ENCODE measurements at places on chromosomes 7 and 10.

DNA sequence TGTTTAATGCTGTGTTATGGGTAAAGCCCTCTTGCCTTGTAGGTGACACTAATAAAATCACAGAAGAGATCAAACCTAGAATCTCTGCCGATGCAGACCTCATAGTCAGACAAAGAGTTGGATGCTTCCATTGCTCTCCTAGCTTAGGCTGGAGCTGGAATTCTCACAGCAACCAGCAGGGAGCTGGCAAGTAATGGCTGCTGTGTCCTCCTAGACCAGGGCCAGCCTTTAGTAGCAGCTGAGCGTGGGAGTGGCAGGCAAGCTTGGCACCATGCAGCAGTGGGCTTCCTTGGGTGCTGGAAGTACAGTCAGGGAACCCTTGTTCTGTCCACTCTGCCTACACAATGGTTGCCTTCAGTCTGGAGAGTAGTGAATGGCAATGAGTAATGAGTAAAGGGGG is 598.3 kb upstream of the GALNT17 start:
- DNase-seq = no peak

- DNase-seq = no peak
These were observed 669.5 kb upstream of the GRM3 start for GRCh38 chr7:85974176-85974575.

- no peak for DNase-seq
These were observed 140.3 kb upstream of the TARP start for GRCh38 chr7:38413784-38414183.

DNA sequence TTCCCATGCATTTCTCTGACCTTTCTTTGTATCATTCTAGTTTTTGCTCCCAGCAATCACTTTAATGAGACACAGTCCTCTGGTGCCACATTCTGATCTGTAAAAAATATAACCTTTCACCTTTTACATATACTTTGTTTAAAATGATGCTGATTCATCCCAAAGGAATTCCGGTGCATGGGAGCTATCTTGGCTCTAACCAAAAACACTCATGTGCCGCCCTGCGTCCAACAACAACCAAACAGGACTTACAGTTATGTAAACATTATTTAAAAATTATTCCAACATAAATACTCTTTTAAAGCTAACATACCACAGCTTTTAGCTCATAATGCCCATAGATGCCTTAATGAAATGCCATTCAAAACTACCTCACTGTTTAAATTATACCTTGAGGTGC is 7.7 kb upstream of the OPALIN start:
- no peak for DNase-seq

GRCh38 chr7:55275291-55276200 is 89.6 kb upstream of the LANCL2 start:
- no peak for DNase-seq

DNA sequence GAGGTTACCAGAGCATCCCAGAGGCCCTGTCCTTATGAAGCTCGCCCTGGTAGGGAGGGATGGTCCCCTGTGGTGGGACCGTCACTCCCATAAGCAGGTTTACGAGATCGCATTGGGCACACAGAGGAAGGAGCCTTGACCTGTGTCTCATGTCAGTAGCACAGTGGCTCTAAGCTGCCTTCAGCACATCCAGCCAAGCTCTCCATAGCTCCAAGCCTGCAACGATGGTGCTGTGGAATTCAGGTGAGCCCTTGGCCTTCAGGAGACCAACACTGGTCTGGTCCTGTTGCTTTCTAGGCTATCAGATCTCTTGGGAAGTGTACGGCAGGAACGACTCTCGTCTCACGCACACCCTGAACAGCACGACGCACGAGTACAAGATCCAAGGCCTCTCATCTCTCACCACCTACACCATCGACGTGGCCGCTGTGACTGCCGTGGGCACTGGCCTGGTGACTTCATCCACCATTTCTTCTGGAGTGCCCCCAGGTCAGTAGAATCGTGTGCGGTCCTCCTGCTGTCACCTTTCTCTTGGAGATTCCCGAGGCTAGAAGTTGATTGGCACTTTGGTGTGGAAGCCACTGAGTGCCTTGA is 605.3 kb upstream of the FOXK1 start:
- DNase-seq = no peak

DNA sequence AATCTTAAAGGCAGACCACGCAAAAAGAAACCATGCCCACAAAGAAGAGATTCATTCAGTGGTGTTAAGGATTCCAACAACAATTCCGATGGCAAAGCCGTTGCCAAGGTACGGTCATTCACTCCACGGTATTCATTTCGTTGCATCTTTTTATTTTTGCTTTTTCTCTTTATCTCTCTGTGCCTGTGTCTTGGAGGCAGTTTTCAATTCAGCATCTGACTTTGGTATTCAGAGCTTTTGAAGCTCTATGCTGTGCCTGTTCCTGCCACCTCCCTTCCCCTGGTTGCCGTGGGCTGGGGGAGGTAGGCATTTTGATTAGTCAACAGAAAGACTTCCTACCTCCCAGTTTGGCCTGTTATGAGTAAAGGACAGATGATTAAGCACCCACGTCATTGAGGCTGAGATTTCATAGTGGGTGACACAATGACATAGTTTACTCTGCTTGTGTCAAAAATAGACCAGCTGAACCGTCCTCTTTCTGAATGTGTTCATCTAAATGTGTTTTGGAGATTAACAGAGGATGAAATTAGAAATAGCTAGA is 149.5 kb downstream of the ARID5B start:
- DNase-seq = peak; percentile 88

GRCh38 chr10:86674912-86675311 is 6.6 kb downstream of the LDB3 start:
- no peak for DNase-seq

DNA sequence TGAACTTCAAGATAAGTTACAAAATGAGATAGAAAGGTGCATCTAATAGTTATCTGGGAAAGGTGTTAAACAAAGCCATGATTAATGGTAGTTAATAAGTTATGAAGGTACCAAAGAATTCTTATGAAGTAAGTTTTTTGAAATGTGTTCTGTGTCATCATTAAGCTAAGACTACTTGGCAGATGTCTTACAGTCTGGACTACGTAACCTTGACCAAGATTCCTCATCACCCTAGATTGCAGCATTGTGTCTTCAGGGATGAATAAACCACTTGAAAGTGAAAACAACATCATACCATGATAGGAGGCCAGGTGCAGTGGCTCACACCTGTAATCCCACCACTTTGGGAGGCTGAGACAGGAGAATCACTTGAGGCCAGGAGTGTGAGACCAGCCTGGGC is 48.2 kb downstream of the GOT1 start:
- DNase-seq = no peak

- DNase-seq = no peak
These were observed 7.0 kb upstream of the ALDH18A1 start for GRCh38 chr10:95663496-95663895.

DNA sequence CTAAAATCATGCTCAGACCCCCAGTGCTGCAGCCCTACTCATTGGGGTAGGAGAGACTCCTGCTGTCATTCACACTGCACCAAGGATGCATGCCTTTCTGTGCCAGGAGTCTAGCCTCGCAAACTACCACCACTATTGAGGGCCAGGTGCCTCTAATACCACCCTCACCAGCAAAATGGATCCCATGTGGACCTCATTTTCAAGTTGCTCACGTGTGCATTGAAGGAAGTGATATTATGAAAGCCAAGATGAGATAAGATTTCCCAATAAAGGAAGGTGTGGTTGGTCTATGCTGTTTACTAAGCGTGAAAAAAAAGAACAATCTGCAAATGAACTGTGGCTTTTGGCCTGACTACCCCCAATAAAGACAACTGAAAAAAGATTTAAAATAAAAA is 7.2 kb upstream of the LAMTOR4 start:
- DNase-seq = no peak

DNA sequence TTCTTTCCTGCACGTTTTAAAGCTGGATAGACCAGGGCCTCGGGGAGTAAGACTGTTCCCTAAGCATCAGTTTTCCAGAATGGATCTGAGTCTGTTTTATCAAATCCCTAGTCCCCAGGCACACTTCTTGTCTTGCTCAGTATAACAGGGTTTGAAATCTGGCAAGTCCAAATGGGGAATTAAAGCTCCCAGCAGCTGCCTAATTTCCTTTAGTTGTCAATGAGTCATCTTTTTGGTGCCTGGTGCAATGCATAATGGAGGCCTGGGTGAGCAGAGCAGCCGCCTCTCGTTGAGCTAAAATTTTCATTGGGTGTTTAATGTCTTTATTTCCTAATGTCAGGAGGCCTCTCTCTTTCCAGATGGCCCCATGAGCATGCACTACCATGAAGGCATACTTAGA is 87.9 kb downstream of the STRA8 start:
- DNase-seq = no peak

- DNase-seq = no peak
These were observed 27.8 kb upstream of the ITGB1 start for GRCh38 chr10:32985775-32986350.

DNA sequence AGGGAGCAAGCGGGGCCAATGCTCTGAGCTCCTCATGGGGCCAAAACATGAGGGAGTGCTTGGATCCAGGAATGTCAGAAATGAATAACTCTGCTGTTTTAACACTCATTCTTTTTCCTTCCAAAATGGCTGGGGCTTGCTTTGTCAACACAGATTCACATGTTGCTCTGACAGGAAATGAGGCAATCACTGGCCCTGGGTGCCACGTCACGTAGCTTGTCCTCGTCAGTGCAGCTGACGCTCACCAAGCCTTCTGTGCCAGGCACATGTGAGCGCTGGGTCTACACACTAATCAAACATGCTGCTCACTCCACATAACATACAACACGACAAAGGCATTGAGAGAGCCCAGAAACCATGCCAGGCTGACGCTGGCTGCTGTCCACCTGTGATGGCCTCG is 198.9 kb downstream of the WDR37 start:
- DNase-seq = no peak

GRCh38 chr10:3053155-3053554 is 14.2 kb upstream of the PFKP start:
- DNase-seq = no peak

DNA sequence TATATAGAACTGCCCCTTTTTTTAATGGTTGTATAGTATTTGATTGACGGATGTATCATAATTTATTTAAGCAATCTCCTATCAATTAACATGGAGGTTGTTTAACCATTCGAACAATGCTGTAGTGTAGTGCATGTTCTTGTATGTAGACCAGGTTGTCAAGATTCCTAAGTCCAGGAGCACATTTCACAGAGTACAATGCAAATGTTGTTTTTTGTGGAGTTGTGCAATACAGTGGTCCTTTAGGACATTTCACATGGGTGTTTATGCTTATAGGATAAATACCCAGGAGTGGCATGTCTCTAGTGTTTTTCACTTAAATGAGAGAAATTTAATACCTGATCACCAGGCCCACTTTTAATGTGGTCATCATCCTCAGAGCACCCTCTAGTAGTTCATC is 8.1 kb downstream of the ASB4 start:
- DNase-seq = no peak

- DNase-seq = no peak
These were observed 827 bp upstream of the FASTK start for GRCh38 chr7:151081170-151082101.

GRCh38 chr10:103295374-103296015 is 18.6 kb downstream of the INA start:
- no peak for DNase-seq

GRCh38 chr7:134179036-134180011 is 52.2 kb downstream of the LRGUK start:
- no peak for DNase-seq

DNA sequence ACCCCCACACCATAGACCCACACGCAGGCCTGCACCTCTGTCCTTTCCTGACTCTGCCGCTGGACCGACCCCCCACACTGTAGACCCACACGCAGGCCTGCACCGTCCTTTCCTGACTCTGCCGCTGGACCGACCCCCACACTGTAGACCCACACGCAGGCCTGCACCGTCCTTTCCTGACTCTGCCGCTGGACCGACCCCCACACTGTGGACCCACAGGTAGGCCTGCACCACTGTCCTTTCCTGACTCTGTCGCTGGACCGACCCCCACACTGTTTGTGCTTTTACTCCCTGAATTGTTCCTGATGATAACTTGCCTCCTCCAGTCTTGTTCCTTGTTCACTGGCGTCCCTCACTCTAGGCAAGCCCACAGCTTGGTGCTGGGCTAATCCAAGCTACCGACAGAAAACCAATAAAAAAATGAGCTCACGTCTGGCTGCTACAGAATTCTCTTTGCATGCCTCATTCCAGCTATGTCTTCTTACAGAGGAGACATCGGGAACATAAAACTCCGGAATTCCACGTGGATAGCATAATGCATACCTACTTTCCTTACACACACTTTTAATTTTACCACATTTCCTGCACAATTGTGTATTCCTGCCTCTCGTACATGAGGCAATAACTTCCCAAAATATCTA is 494.3 kb downstream of the PTPRN2 start:
- no peak for DNase-seq

DNA sequence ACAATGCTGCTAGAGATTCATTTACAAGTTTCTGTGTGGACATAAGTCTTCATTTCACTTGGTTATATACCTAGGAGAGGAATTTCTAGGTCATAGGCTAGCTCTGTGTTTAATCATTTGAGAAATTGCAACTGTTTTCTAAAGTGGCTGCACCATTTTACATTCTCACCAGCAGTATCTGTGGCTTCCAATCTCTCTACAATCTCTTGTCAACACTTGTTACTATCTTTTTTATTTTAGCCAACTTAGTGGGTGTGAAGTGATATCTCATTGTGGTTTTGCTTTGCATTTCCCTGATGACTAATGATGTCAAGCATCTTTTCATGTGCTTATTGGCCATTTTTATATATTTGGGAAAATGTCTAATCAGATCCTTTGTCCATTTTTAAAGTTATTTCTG is 53.0 kb upstream of the DRGX start:
- DNase-seq = no peak

- DNase-seq = no peak
These were observed 143.2 kb upstream of the PRSS1 start for GRCh38 chr7:142606081-142606480.

DNA sequence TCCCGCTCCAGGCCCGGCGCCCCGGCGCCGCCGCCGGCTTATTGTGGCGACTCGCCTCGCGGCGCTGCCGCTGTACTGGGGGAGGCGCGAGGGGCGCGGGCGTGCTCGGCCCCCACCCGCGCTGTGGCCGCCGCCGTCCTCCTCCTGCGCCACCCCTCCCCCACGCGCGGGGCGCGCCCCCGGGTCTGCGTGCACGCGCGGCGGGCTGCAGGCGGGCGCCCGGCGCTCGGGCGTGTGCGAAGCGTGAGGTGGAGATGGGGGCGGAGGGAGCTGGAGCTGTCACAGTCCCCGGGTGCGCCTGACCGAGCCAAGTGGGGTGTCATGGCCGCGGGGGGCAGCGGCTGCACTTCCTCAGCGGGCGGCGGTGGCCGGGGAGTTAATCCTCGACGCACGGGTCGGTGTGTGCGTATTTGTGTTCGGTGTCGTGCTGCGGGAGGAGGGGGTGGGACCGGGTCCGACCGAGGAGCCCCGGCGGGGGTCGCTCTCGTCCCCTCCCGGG is 672 bp downstream of the LCOR start:
- DNase-seq = peak; percentile 89
